Heart left ventricle (tissue), 16 donors: ENCODE measurements at places on chromosomes 5 and 9.

DNA sequence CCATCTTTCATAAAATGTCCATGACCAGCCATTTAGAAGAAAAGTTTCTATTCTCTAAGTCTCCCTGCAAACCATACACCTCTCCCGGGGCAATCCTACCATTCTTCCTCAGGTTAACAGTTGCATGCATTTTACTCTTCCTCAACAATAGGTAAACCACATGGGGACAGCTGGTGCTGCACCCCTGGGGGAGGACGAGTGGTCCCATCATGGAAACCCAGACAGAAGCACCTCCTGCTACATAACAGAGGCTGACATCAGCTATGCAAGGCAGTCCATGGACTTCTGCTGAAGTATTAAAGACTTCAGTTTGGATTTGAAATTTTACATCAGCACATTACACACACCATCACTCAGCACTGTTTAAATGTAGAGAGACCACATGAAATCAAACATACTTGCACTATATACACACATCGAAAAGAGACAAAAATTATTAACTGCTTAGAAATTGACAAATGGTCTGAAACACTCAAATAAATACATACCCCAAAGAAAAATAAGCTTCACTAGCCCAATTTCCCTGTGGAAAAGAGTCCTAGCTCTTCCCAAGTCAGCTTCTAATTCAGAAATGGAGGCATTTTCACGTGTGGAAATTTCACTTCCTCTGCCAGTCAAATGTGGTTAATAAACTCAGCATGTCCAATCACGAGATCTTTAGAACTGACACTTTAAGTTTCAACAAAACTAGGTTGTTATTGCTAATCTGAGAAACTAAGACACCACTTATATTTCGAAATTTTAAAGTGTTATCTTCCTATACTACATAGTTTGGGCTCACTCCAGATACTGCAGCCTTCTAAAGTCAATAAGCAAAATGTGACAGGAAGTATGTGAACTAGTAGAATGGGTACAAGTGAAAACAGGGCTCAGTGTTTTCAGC lies 173.4 kb downstream of the ROR2 start:
- DNase-seq = no peak

- DNase-seq = no peak
Measured at GRCh38 chr9:110821064-110821463, 152.5 kb downstream of the MUSK start.

- no peak for DNase-seq
Measured at GRCh38 chr9:34663303-34663605, 797 bp upstream of the CCL27 start.

- no peak for DNase-seq
Measured at GRCh38 chr5:22560147-22560546, 293.0 kb downstream of the CDH12 start.

DNA sequence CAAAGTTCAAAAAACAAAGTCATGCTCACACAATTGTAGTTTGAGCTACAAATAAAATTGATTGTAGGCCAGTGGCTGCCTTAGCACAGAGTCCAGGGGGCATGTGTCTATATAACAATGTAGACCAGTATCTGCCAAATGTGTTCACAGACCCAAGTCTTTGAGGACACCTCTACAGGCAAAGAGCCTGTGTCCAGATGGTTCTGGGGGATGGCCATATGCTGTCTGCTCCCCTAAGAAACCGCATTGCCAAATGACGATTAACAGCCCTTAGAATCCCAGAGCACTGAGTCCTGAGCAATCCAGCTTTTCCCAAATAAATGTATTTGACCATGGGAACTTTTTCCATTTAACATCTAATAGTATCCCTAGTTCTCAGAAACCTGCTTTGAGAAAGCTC lies 169.6 kb downstream of the ADCY2 start:
- no peak for DNase-seq

DNA sequence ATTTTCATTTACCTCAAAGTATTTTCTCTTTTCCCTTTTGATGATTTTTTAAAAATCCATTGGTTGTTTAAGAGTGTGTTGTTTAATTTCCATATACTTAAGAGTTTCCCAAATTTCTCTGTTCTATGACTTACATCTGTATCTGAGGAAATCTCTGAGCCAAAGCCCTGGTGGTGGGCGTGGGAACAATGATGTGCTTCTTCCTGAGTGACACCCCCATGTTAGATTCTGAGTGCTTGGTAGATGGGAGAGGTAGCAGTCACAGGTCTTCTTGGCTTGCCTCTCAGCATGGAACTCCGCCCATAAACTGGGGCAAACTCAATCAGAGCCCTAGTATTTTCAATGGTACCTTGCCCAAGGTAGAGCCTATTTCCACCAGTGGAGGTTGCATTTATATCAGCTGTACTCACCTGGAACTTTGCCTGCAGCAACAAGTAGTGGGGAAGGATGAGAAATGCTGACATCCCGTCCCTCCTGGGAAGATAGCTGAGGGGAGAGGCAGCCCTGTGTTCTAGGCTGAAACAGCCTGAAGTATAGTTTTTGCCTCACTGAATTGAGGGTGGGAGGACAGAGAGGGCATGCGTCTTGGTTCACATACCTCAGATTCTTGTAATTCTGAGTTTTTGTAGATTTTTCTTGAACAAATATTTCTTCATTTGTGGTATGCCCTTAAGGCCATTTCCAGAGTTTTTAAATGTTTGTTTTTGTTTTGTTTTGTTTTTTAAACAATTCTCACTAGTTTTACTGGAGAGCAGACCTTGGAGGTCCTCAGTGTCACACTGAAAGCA lies 26.4 kb downstream of the C9orf43 start:
- no peak for DNase-seq

GRCh38 chr9:88537761-88538091 lies 2.7 kb downstream of the NXNL2 start:
- DNase-seq = peak; percentile 48

DNA sequence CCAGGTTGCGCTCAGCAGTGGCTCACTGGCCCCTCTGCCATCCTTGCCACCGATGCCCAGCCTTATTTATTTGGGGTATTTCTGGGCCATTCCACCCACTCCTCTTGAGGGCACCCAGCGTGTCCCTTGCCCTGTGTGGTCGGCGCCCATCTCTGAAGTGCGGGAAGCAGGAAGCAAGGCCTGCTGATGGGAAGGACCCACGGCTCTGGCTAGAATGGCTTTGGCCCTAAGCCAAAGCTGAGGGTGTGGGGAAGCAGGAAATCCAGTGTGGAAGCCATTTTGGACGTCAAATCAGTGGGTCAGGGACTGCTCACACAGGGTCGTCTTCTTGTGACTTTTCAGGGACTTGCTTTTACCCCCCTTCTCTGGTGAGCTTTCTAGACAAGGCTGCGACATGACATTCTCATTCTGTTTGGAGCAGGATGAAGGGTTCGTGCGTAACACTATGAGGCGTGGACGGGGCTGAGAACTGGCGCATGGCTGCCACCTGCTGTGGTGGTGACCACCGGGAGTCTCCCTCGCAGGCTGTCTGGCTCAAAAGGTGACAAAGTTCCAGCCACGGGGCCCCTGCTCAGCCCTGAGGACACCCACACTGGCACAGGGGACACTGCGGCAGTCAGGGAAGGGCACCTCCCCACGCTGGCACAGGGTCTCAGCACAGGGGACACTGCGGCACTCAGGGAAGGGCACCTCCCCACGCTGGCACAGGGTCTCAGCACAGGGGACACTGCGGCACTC lies 50.7 kb upstream of the NKD2 start:
- DNase-seq = peak; percentile 24

GRCh38 chr9:14318934-14319580 lies 5.1 kb upstream of the NFIB start:
- DNase-seq = peak; percentile 14

GRCh38 chr9:7123743-7124142 lies 366.0 kb downstream of the KDM4C start:
- DNase-seq = no peak

DNA sequence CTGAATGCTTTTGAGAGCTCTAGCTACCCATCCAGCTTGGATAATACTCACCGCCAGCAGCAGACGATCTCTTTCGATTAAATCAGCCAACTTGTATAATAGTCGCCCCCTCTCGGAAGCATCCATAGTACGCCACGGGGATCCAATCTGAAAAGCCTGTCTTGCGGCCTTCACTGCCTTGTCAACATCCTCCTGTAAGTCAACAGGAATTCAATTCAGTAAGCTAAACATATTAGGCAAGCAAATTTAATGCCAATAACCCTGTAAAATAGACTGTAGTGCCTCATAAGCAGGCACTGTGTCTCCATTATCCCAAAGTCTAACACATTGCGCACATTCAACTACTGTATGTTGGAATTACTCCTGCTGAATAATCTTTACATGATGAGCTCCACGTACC lies 22.0 kb downstream of the ALDH1A1 start:
- DNase-seq = no peak

DNA sequence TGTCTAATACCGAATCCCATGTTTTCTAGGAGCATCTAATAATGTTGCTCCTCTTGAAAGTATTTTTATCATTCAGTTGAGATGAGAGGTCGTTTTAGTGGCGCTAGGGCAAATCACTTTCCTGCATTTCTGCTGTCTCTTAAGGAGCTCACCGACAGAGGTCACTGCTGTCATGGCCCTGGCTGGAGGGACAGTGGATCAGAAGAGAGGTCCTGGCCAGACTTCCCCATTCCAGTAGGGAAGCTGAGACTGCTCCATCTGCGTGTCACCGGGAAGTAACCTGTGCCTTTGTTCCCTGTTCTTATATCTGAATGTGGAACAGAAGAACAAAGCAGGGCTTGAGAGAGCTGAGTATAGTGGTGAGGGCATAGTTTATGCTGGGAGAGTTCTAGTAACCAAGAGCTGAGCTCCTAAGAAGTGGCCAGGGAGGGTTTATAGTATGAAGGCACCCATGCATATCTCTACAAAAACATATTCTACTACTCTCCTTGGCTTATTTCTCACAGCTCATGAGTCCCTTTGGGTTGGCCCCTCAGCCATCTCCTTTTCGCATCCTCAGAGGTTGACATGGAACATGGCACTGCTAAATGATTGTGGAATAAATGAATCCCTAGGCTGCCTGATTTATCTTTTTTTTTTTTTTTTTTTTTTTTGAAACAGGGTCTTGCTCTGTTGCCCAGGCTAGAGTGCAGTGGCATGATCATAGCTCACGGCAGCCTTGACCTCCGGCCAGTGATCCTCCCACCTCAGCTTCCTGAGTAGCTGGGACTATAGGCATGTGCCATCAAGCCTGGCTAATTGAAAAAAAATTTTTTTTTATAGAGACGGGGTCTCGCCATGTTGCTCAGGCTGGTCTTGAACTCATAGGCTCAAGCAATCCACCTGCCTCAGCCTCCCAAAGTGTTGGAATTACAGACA lies 27.2 kb downstream of the ATP6V0E1 start:
- peak; percentile 71 for DNase-seq

GRCh38 chr5:12780536-12780935 lies 876.3 kb upstream of the CTNND2 start:
- no peak for DNase-seq

GRCh38 chr9:89436963-89437625 lies 60.8 kb downstream of the SEMA4D start:
- no peak for DNase-seq

DNA sequence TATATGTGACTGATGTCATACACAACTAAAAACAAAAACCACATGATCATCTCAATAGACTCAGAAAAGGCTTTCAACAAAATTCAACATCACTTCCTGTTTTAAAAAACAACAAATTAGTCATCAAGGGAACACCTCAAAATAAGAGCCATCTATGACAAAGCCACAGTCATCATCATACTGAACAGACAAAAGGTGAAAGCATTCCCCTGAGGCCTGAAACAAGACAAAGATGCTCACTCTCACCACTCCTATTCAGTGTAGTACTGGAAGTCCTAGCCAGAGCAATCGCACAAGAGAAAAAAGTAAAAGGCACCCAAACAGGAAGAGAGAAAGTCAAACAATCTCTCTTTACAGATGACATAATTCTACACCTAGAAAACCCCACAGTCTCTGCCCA lies 893.5 kb upstream of the EDIL3 start:
- DNase-seq = no peak
